SJSA1 (cell line): ENCODE measurements at places on chromosomes 5 and 9. TPM values are rescaled to one million over a fixed set of nuclear protein-coding genes. Genes with fewer than 3 reads are reported as not detected.

The EXOSC2 gene
- total RNA-seq = 25.9 and 41.5 TPM in 2 replicates

The GRM6 gene
- not detected in 2 replicates for total RNA-seq

DNA sequence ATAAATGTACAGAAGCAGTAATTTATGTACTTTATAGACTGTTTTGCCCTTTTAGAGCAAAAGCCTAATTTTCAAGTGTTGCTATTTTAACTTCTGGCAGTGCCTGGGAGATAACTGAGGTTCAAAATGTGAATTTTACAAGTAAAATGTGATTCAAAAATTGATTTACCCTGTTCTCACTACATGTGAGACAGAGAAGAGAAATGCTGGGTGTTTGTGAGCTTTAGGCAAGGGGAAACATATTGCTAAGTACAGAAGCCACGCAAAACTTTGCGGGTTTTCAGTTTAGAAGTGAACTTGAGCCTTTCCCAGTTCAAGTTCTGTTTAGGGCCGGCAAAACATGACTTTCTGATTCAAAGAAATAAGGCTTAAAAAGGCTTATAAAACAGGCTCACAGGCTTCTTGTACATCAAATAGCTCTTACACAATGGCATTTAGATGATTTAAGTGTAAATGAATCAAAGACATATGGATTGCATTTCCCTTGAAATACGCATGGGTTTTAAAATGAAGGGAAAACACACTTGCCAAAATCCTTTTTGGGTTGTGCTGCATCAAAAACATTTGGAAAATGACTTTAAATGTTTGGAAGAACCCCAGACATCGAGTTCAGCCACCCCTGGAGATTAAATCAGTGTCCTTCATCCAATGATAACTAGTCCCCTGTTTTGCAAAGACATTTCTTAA lies 370.8 kb upstream of the MEF2C start:
- H3K36me3 ChIP-seq = no peaks in the 10 kb centered on the region
- DNase-seq = no peak
- H3K27ac ChIP-seq = no peak overlapping the region
- no peaks in the 10 kb centered on the region for H3K4me1 ChIP-seq
- no peak overlapping the region for H3K4me3 ChIP-seq
- no peaks in the 10 kb centered on the region for H3K27me3 ChIP-seq

DNA sequence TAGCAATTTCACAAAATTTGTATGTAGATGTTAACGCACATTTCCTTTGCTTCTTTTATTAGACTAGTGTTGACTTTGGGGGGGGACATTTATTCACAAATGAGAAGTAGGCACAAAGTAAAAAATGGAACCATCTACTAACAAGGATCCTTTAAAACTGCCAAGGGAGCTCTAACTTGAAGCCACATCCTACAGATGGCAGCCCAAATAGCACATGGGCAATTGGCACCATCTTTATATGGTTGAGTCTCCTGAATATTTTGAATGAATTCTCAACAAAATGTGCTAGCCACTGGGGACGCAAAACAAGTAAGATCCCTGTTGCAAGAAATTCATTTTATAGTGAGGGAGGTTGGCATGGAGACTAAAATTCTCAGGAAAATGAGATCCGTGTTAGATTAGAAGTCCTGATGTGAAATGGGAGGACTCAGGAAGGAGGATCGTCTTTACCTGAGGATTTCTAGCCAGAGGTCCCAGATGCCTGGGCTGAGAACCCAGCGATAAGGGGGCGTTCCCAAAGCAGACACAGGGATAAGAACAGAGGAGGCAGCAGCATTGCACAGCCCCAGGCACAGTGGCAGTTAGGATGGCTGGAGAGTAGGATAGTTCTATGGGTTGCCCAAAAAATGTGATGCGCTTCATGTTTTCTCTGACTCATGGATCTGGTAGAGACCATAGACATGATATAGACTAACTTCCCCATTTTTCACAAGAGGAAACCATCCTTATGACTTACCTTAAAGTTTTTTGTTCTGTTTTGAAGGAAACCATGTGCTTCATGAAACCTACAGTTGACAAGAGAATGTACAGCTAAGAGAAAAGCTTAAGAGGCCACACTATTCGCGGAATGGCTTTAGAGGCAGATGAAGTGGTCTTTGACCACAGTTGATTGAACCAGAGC lies 37.4 kb downstream of the C9orf152 start:
- peaks cover 48% of the 10 kb centered on the region for H3K36me3 ChIP-seq
- no peak overlapping the region for H3K4me3 ChIP-seq
- no peak for DNase-seq
- H3K27me3 ChIP-seq = no peaks in the 10 kb centered on the region
